ENCODE measurements at places on chromosomes 16 and 17.

DNA sequence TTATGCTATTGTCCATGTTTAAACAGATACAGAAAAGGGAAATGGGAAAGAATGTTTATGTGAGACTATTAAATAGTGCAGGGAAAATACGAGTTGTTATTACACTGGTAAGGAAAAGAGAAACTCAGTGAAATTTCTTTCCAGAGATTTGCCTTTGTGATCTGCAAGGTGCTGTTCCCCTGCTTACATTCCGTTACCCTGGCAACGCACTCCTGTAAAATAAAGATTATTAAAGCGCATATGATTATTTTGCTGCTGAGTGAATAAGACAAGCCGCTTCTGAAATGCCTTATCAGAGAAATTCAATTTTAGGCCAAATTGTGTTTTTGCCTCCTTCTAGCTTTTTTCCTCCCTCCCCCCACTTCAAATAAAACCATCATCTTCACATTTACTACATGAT, 328.6 kb upstream of the PMFBP1 start:
- no peak for DNase-seq

DNA sequence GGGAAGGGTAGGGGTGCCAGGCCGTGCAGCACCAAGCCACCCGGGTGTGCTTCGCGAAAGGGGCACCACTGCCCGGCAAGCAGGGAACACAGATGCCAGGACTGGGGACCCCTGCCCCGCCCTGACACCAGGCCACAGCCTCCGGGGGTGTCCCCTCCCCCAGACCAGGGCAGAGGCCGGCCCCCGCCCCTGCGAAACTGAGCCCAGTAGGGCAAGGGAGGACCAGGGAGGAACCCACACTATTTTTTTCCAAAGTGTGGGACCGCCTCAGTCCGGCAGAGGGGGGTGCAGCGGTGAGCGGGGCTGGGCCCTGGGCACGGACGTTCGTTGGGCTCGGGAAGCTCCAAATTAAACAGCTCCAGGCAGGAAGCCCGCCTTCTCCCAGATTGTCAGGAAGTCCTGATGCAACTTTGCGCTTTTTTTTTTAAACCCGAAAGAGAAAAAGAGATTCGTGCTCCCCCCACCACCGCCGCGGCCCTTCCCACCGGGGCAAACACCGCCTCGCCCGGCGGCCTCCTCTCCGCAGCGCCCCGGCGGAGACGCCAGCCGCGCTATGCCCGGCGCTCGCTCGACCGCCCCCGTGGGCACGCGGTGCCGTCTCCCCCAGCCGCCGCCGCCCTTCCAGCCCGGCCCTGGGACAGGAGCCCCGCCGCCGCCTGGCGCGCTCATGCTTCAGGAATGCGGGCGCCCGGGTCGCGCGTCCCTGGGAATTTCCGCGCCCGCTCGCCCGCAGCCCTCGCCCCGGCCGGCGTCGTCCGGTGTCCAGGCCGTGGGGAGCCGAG, 755 bp downstream of the PIEZO1 start:
- peak; percentile 79 for DNase-seq

DNA sequence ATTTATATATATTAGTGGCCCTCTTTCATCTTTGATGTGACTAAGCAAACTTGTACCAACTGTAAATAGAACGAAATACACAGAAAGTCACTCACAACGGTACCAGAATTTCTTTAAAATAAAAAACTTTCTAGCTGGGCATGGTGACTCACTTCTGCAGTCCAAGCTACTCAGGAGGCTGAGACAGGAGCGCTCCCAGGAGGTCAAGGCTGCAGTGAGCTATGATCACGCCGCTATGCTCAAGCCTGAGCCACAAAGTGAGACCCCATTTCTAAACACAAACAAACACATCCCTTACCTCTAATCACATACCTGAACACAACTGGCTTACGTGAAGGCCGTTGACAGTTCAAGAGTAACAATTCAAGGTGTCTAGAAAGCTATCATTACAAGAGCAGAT, 29.7 kb downstream of the STAT5B start:
- DNase-seq: no peak

- no peak for DNase-seq
Measured at GRCh38 chr16:22232277-22233036, 26.4 kb downstream of the EEF2K start.

DNA sequence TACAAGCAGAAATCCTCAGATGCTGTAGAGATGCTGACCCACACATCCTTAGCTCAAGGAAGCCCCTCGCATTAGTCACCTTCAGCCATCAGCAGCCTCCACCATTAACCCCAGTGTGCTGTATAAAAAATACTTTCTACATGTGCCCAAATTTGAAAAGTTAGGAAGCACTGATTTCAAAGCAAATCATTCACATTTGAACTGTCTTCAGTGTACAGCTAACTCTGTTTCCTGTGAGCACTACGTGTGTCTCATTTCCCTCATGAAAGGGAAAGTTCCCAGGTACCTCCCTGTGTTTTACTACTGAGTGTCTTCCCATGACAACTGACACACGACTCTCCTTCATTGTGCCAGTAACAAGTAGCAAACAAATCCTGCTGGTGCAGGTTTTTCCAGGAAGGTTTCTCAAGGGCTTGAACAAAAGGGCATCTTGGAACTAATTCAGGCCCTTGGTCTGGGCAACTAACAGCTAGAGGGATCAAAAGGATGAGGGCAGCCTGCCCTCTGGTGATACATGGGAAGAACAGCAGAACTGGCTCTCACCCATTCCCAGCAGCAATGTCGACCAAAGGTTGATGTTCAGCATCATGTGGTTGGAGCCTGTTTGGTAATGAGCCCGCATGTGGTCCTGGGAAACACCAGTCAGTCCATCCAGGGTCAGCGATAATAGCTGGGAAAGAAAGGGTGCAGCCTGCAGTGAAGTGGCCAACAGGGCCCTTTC, 4.0 kb downstream of the SLC35B1 start:
- no peak for DNase-seq

DNA sequence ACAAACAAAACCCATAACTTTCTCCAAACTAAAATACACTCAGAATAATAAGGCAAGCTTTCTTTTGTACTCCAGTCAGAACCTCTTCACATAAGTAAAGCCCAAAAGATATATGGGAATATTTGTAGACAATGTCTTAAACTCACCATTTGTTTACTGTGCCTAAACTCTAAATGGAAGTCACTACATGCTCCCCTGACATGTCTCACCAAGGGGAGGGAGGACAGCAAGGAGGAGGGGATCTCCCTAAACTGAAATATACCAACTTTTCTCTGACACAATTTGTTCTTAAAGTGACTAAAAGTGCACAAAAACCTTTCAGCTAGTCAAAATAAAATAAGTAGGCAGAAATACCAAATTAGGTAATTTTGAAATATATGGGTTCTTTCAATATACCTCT, 38.5 kb downstream of the GRB7 start:
- DNase-seq: no peak

- DNase-seq: no peak
Measured at GRCh38 chr17:78412403-78412802, 34.0 kb downstream of the PGS1 start.

DNA sequence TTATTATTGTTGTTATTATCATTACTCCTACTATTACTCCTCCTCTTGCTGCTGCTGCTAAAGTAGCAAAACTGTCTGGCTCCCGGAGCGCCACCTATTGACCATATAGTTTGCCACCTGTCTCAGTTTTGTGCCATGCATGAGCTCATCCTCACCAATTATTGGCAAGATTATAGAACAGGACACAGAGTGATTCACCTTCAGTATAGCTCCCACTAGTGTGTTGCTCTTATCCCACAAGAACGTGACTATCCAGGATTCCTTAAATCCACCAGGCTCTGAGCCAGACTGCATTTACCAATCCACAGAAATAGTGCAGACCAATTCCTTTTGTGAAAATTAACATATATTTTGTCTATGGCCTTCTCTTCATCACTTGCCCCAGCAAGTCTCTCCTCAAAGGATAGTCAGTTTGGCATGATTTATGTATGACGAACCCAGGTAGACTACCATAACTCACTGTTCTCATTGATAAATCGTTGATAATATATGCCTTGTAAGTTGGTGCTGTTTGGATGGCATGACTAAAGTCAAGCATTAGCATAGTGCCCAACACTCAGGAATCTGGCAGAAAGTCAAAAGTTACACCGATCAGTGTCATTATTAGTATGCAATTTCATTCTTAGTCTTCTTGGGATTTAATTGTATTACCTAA, 405.5 kb upstream of the HSBP1 start:
- DNase-seq: no peak

GRCh38 chr17:49015924-49016774, 19.0 kb downstream of the IGF2BP1 start:
- DNase-seq: no peak

DNA sequence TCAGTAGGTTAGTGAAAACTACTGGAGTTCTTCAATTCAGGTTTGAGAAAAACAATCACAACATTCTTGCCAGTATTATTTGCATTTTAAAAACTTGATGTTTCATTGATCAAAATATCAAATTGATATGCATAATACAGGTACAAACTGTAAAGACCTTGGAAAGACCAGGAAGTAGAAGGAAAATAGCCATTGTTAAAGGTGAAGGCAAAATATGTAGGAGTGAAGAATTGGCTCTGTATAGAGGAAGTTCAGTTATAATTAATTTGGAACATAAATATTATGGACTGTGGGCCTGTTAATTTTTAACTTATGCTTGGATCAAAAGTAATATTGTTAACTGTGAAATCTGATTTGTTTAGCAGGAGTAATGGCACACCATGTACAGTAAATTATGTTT, 112.6 kb downstream of the BCAS3 start:
- no peak for DNase-seq

GRCh38 chr16:28876019-28876659, 2.1 kb upstream of the ATP2A1 start:
- DNase-seq: no peak

- DNase-seq: no peak
Measured at GRCh38 chr17:79672496-79672895, 58.2 kb upstream of the ENPP7 start.

DNA sequence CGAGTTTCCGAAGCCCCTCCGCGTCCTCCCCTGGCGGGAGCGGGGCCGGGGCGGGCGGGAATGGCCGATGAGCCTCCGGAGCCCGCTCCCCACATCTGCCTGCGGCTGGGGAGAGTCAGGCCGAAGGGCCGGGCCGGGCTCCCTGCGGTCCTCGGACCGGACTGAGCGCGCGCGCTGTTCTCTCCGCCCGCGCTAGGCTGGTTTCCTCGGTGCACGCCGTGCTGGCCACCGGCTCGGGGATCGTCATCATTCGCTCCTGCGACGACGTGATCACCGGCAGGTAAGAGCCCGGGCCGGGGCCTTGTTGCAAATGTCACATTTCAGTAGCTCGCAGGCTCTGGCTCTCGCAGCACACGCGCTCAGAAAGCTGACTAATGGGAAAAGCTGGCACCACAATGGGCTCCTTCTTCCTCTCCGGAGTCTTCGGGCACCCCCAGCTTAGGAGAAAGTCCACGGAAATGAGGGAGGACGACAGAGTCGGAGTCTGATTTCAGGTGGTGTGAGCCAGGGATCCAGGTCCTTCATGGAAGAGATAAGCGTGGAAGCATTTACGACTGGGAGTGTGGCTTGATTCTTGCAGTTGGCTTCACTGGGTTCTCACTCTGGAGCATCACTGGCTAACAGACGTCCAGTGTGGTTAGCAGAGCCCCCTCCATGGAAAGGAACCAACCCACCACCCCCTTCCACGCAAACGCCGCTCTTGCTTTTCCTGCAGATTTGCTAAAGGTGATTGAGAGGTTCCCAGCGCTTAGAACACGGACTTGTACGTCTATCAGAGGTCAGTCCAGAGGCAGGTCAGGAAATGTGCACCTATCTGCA, 715 bp downstream of the TLCD3A start:
- no peak for DNase-seq

GRCh38 chr17:17546399-17547185, 44.9 kb downstream of the PEMT start:
- no peak for DNase-seq

DNA sequence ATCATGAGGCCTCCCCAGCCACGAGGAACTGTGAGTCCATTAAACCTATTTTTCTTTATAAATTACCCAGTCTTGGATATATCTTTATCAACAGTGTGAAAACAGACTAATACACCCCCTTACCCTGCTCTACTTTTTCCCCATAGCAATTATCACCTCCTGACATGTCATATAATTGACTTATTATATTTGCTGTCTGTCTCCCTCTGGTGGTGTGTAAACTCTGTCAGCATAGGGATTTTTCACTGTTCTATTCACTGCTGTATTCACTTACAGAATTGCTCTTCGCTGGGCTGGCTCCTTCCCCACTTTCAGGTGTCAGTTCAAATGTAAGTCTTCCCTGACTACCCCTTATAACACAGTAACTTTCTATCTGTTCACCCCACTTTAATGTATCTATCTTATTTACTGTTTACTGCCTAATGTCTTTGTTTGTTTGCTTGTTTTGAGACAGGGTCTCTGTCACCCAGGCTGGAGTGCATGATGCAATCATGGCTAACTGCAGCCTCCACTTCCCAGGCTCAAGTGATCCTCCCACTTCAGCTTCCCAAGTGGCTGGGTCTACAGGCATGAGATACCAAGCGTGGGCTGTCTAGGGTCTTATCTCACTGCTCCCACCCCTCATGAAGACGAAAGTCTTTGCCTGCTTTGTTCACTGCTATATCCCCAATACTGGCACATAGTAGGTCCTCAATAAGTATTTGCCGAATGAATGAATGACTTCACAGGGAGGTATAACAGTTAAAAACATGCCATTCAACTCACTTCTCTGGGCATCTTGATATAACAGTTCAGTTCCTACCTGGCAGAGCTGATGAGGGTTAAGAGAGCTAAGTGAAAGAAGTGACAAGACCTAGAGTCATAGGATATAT, 52.4 kb upstream of the CDH3 start:
- no peak for DNase-seq

DNA sequence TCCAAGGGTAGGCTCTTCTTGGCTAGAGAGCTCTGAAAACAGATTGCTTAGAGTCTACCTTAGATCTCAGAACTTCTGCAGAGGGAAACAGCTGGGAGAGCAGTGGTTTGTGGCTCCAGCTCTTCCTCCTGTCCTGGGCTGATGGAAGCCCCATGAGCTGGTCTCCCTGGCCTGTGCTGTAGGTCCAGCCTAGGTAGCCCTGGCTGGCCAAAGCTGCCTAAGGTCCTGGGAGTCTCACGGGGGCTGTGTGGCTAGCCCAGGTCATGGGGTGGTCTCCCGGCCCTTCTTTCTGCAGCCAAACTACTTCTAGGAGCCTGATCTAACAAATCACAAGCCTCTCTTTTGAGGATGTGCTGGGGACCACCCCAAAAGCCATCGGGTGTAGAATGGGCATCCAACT, 75.7 kb downstream of the MPRIP start:
- no peak for DNase-seq

GRCh38 chr17:70365091-70365583, 195.8 kb downstream of the KCNJ2 start:
- DNase-seq: no peak

DNA sequence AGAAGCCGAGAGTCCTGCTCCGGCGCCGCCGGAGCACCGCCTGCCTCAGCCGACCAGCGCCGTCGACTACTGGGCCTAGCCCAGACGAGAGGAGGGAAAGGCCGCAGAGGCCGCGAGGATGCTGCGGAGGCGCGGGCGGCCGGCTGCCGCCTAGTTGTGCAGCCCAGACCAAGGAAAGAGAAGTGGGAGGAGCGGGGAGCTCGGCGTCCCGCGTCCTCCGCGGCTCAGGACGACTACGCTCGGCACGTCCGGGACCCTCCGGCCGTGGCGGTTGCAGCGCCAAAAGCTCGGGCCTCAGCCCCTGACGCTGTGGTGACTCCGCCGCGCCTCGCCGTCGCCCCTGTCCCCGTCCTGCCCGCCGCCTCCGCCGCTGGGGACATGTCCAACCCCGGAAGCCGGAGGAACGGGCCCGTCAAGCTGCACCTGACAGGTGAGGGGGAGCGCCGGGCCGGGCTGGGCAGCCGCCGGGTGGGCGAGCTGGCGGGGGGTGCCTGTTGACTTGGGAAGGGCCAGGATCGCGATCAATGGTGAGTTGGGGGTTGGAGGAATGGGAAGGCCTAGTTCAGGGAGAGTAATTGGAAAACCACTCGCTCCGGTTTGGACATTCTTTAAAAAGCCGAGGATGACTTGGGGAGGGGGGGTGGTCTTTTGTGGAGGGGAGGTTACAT, 37.7 kb downstream of the RNF135 start:
- DNase-seq: peak; percentile 76
